Stimulated activated CD4-positive, alpha-beta T cell treated with anti-CD3 and anti-CD28 coated beads, Interleukin-4, amount 100 ng/mL, for 24 hours (primary cell): ENCODE measurements at places on chromosomes 5 and 9.

GRCh38 chr9:102631559-102631958 is 363.6 kb upstream of the CYLC2 start:
- DNase-seq: no peak

DNA sequence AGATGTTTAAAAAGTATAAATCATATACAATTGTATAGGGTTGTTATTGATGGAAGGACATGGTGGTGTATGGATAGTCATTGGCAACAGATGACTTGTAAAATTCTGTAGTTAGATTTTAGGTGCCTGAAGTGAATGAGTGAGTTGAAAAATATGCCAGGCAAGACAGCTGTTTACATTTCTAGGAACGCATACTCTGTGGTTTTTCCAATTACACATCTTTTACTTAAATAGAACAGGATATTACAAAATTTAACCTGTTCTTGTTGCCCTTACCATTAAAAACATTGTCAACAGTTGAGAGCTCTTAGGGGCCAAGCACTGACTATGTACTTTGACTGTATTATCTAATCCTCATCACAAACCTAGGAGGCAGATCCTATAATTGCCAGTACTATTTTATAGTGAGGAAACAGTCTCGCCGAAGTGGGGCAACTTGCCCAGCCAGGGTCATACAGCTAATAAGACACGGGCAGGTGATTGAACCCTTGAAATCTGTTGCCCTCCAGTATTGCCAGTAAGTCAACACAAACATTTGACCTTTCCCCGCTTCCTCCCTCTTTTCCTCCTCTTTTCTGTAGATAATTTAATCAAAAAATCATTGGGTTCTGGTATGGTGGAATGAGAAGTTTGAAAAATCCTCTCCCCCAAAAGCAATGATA is 88.6 kb downstream of the MACROH2A1 start:
- DNase-seq: no peak

- no peak for DNase-seq
Observed at GRCh38 chr9:90815183-90815943, 13.7 kb downstream of the SYK start.

DNA sequence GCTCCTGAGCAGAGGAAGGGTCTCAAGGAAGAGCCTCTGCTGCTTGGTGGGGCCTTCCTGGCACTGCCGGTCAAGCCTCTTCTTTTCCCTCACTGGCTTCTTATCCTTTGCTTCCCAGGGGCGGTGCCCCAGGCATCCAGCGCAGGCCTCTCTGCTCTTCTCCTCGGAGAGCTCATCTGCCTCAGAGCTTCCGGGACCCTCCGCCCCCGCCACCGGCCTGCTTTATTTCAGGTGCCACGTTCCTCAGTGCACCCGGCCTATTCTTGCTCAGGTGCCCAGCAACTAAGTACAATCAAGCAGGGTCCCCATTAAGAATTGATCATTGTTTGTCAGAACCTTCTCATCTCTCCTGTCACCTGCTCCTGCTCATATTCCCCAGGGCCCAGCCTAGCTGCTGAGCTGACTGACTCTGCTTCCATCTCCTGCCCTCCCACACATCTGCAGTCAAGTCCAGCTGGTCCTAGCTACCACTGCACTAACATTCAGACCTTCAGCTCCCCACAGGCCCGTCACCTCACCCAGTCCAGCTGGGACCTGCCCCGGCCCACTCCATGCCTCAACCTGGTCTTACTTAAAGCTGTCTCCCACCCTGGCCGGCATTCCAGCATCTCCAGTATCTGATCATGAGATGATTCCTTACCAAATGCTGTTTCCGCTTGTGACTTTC is 114.3 kb upstream of the BOD1 start:
- no peak for DNase-seq

GRCh38 chr5:102767862-102768261 is 12.8 kb downstream of the PAM start:
- DNase-seq: no peak
